Activated naive CD8-positive, alpha-beta T cell treated with anti-CD3 and anti-CD28 coated beads for 36 hours (primary cell): ENCODE measurements at places on chromosomes 5 and 9. TPM values are rescaled to one million over a fixed set of nuclear protein-coding genes. Genes with fewer than 3 reads are reported as not detected.

DNA sequence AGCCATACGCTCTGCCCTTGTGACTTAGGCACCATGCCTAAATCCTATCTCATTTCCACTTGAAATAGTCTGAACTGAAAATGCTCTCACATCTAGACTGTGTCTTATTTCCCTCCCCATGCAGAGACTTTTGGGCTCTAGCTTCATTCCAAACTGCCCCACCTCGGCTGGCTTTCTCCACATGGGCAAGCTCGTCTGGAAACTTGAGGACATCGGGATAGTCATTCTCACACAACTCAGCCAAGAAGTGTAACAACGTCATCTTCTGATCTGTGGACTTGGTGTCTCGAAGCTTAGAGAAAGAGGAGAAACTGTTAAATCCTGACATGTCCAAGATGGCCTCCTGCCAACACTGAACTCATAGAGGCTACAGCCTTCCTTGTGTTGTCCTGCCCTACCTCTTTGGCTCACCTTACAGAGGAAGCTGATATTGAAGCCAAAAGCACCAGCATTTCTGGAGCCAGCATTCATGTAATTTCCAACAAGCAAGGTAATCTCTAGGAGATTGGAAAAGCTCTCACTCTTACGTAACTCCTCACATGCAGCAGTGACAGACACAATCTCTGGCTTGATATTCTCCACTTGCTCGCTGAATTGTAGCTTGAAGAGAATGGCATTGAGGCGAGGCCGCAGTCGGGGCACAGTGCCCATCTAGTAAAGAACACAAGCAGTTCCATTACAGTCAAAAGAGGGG, 39.6 kb downstream of the PCDHGC5 start:
- no peak for DNase-seq

- no peak for DNase-seq
Measured at GRCh38 chr9:125525921-125526631, 180.9 kb downstream of the MAPKAP1 start.

DNA sequence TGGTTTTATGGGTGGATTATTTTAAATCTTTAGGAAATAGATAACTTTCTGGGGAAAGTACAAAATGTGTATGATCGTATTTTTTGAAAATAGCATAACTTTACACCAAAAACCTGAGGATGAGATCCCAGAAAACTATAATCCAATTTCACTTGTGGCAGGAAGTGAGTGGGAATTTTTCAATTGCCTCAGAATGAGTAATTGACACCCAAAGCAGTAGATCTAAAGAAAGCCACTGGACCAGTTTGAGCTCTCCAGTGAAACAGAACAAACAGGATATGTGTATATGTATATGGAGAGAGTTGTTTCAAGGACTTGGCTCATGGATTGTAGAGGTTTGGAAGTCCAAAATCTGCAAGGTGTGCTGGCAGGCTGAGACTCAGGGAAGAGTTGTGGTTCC, 109.2 kb upstream of the SHB start:
- no peak for DNase-seq

DNA sequence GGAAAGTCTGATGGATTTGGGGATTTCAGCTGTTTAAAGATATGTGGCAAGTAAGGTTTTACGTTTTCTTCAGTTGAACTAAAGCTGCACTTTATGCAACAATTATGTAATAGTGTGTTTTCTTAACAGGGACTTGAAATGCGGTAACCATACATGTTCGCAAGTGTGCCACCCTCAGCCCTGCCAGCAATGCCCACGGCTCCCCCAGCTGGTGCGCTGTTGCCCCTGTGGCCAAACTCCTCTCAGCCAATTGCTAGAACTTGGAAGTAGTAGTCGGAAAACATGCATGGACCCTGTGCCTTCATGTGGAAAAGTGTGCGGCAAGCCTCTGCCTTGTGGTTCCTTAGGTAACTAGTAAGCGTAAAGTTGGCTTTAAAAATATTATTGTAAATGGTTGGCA, 28.5 kb downstream of the NFX1 start:
- DNase-seq: no peak

DNA sequence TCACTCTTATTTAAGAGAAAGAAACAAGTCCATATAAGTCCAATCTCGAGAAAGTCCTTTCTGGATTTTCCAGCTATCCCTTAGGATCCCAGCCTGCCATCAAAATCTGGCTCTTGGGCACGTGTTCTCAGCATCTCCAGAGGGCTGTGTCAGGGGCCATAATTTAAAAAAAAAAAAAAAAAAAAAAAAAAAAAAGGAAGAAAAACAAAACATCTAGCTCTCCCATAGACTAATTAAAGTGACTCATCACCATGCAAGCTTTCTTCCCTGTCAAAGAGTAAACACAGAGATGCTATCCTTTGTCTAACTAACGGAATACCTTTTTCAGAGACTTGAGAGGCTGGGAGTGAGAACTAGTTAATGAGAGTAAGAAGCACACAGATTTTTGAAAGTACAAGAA, 44.9 kb upstream of the MYO10 start:
- DNase-seq: no peak

- DNase-seq: no peak
Measured at GRCh38 chr5:141954194-141954593, 3.8 kb downstream of the PCDH12 start.

GRCh38 chr9:111108946-111109345, 70.7 kb upstream of the LPAR1 start:
- no peak for DNase-seq

GRCh38 chr5:155834271-155834975, 492.5 kb upstream of the SGCD start:
- DNase-seq: no peak

Gene SLC45A2
- total RNA-seq: not detected

Gene C9orf50
- total RNA-seq: not detected

Gene FAM153A
- 27.3 TPM for total RNA-seq

Gene CENPP
- total RNA-seq: 27.0 TPM

Gene PHF24
- 0.30 TPM for total RNA-seq

Gene PRRX2
- total RNA-seq: 0.66 TPM
